NB4 (cell line): ENCODE measurements at places on chromosomes 12 and 14.

DNA sequence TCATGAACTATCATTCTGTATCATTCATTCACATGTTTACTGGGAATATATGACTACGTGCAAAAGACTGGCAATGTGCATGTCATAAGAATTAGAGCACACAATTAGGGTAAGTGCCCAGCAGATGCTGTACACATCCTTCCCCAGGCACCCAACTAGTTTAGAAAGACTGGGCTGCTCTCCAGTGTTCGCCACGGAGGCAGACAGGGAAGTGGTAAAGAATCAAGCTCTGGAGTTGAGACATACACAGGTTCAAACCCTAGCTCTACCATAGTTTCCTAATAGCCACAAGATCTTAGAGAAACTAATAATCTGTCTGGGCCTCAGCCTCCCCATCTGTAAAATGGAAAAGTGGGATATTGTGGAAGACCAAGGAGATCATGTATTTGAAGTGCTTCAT is 6.8 kb downstream of the TMCC3 start:
- peak; percentile 45 for DNase-seq

- DNase-seq: no peak
Observed at GRCh38 chr12:7096006-7096932, 4.0 kb upstream of the C1R start.

DNA sequence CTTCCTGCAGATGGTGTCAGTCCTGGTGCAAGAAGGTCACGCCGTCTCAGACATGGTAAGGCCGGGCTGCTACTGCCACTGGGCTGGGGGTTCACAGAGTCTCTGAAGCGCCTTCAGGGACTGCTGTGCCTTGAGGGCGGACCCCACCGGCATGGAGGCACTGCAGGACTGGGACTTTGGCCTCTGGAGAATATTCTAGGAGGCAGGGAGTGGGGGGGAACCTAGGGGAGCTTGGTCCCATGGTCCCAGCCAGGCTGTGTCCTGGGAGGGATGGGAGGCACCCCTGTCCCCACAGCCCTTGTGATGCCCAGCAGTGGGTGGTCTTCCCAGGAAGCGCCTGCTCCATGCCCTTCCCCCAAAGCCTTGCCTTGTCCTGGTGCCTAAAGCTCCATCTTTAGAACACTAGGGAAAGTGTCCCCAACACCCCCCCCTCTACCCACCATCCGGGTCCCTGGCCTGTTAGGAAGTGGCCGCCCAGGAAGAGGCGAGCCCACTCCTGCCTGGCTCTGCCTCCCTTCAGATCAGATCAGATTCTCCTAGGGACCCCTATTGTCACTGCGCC is 1.5 kb downstream of the AMN start:
- DNase-seq: no peak

GRCh38 chr12:123971770-123972456 is 718 bp downstream of the CCDC92 start:
- DNase-seq: peak; percentile 67

- DNase-seq: peak; percentile 83
Observed at GRCh38 chr12:2035431-2036055, 17.2 kb upstream of the CACNA1C start.

DNA sequence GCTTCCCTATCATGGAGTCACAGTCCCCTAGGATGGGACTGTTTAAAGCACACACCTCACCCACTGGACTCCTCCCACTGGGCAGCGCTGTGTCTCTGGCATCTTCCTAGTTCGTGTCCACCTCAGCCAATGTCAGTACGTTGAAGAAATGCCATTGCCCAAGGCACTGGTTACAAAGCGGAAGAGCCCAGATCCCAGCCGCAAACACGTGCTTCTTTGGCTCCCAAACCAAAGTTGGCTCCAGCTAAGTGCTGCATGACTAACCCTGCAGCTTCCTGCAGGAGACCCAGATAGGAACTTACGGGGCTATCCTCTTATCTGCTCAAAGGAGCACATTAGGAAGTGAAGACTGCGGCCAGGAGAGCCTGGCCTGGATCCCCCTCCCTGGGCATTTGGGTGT is 9.3 kb downstream of the SYNE3 start:
- peak; percentile 95 for DNase-seq

DNA sequence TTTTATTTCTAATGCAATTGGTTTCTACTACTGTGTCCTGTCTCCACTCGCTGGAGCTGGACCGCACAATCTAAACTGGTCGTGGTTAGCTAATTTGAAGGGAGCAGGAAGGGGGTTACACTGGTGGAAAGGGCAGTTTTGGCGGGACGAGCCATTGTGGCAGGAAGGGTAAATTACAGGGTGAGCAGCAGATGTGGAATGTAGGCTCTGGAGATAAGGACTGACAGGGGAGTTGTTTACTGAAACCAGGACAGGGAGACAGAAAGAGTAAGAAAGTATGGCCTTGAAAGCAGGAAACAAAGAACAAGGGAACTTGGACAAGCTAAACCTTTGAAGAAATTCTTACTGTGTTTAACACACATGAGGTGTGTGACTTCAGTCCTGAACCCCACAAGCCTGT is 147.8 kb downstream of the ATXN7L3B start:
- DNase-seq: no peak

DNA sequence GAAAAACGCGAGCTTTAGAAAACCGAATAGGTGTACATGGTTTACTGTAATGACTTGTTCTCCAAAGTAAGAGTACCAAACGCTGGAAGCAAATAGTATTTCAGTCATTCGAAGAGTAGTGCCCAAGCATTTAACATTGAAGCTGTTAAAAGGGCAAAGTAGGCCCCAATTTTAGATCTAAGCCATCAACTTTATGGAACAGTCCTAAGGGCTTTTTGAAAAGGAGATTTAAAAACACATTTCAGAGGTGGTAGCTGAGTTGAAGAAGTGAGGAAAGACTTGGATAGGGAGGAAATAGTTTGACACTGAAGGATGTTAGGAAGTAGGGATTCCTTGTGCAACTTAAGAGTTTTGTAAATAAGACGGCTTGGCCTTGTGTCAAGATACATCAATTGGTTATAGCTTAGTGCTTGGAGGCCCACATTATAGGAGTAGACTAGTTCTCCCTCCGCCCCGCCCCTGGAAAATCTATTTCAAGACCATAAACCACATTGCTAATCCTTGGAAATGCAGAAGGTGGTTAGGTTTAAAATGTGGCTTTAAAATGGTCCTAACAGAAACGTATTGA is 783 bp upstream of the TUBA1B start:
- DNase-seq: peak; percentile 74

- DNase-seq: no peak
Observed at GRCh38 chr12:44876544-44877410, 662 bp upstream of the NELL2 start.

DNA sequence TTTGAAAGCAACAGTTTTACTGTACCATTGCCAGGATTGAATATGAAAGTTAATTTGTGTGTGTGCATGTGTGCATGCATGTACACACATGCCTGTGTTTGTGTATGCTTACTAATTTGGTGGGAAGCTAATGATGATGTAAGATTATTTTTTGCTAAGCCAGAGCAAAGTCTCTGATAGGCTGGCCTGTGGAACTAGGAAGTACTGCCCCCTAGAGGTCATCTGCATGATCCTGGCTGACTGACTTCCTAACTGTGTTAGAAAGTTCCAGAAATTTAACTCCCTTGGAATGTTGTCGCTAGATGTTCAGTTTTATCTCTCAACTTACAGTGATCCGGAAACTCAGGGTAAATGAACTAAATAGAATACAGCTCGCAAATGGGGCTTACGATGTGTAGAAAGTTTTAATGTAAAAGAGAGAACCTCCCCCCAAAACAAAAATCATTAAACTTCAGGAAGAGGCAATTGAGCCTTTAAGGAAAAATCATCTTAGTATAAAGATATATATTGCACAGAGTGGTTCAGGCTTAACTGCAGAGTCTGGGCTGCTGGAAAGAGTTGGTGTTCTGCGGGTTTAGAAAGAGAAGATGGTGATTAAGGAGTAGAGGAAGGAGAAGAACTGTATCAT is 34.3 kb upstream of the SLC38A1 start:
- peak; percentile 61 for DNase-seq

DNA sequence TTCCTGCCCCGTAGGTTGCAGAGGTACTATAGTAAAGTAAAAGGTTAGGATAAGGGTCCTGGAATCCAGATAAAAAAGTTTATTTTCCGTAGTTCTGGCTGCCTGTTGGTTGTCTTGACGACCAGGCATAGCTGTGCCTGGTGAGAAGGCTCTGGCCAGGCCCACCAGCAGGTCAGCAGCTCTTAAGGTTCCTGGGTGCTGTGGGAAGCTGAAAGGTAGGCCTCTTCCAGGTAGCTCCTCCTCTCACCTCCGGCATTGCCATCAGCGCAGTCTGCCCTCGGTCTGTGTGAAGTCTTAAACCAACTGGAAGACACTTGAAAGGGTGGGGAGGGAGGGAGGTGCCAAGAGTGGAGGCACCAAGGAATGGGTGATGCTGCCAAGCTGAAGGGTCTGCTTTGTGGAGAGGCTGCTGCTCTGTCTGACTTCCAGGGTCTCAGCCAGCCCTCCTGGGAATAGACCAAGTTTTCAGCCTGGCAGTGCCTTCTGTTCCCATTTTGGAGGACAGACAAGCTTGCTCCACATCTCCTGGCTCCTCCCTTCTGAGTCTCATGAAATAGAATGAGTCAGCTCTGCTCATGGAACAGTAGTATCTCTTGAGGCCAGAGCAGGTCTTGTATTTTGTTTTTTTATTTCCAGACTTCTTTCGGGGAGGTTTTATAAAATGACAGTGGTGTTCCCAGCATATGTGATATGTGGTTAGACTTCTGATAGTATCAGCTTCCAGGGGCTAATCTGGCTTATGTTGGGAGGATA is 5.2 kb upstream of the ACADS start:
- peak; percentile 64 for DNase-seq

DNA sequence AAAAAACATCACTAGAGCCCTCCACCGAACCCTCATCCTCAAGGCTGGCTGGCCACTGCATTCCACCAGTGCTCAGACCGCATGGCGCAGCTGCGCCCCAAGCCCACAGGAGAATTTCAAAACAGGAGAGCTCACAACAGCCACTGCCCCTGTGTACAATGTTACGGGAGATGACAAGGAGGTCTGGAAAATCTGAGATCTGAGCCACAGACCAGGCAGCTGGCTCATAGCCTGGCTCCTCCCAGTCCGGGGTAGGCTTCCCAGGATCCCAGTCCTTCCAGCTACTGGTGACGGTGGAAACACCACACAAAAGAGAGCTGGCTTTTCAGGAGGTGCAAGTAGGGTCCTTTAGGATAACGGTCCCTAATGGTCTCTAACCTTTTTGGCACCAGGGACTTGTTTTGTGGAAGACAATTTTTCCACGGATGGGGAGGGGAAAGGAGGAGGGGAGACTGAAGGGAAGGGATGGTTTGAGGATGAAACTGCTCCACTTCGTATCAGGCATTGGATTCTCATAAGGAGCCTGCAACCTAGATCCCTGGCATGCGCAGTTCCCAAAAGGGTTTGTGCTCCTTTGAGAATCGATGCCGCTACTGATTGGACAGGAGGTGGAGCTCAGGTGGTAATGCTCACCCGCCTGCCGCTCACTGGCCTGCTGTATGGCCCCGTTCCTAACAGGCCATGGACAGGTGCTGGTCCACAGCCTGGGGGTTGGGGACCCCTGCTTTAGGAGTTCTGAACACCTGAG is 23.0 kb upstream of the NRDE2 start:
- DNase-seq: no peak

- no peak for DNase-seq
Observed at GRCh38 chr12:130783110-130783715, 55.8 kb downstream of the STX2 start.

DNA sequence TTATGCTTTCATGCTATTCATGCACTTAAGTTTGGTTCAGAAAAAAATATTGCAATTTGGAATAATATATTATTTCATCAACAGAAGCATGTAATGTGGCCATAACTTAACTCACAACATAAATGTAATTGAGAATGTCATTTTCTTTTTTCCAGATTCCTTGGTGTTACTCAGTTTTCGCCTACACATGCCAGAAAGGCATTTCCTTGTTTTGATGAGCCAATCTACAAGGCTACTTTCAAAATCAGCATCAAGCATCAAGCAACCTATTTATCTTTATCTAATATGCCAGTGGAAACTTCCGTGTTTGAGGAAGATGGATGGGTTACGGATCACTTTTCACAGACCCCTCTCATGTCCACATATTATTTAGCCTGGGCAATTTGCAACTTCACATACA is 14.4 kb downstream of the TRHDE start:
- no peak for DNase-seq

- DNase-seq: no peak
Observed at GRCh38 chr12:121550974-121551634, 29.7 kb downstream of the KDM2B start.

- DNase-seq: no peak
Observed at GRCh38 chr14:54652188-54652587, 85.3 kb downstream of the SAMD4A start.
